ENCODE measurements at places on chromosomes 7 and 10.

DNA sequence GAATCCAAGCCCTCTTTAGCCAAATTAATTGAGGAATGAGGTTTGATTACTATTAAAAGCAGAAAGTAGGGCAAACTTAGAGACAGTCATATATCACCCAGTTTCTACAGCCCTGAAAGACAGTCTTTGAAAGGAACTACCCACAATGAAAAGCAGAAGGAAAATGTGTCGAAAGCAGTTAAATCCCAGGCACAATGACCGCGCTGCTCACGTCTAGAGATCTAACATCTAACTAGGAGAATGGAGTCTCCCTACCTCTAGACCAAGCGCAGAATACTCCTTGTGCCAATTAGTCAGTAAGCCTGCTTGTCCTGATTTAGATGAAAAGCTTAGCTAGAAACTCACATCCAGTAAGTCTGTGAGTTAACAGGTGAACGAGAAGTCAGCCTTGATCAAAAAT lies 350.0 kb downstream of the FGFR2 start:
- DNase-seq, result no peak

- DNase-seq, result no peak
Observed at GRCh38 chr10:35420044-35420443, 83.7 kb downstream of the CCNY start.

DNA sequence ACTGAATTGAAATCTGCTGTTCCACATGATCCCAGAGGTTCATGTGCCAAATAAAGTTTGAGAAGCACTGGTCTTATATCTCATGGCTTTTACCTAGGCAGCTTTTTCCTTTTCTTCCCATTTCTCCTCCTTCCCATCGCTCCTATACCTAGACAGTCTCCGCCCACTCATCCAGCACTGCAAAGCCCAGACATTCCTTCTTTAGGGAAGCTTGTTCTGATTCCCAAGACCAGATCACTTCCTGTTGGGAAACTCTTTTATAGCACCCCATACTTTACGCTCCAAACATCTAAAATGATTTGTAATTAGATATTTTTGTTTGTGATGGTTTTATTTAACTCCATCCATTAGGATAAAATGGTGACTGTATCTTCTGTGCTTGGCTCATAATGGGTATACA lies 75.9 kb downstream of the BMPER start:
- no peak for DNase-seq

DNA sequence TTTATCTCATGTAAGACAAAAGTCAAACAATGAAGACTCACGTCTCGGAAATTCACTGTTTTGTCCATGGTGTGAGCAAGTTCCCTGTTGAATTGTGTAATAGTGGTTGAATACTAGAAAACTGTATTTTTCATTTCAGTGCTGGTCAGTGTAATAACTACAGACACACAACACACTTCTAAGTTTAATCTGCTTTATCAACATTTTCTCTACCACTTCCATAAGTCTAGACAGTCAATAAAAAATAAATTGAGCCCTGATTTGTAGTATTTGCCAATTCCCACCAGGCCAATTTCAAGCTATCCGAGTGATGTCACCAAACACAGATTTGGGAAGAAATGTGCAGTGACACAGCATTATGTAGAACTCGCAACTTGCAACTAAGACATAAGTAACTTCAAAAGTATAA lies 81.9 kb downstream of the GPR141 start:
- no peak for DNase-seq

DNA sequence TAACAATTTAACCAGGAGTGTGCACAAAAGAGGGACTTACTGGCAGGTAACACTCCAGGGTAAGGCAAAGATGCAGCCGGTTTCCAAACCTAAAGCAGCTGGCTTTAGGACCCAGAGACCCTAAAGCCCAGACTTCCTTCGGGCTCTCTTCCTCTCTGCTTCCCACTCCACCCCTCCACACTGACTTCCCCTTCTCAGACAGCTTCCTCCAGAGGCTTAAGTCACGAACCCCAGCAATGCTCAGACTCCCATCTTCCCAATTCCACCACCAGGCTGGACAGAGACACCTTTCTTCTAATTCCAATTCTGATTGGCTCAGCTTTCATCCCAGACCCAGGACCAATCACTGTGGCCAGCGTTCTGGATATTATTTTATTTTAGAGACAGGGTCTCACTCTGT lies 24.8 kb downstream of the STYXL1 start:
- no peak for DNase-seq

GRCh38 chr10:110460111-110460809 lies 37.4 kb upstream of the DUSP5 start:
- DNase-seq, result no peak

DNA sequence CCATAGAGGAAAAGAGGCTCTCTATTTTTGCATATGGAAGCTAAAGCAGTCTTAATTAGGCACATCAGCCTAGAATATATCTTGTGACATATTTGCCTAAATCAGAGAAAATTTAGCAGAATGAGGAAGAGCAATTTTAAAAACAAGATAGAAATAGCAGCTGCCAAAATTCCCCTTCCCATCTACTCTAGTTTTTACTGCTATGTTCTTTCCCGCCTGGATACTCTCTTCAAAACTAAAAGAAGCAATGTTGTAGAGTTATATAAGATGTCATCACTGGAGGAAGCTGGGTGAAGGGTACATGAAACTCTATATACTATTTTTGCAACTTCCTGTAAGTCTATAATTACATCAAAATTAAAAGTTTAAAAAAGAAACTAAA lies 87.0 kb downstream of the ARMH3 start:
- no peak for DNase-seq

DNA sequence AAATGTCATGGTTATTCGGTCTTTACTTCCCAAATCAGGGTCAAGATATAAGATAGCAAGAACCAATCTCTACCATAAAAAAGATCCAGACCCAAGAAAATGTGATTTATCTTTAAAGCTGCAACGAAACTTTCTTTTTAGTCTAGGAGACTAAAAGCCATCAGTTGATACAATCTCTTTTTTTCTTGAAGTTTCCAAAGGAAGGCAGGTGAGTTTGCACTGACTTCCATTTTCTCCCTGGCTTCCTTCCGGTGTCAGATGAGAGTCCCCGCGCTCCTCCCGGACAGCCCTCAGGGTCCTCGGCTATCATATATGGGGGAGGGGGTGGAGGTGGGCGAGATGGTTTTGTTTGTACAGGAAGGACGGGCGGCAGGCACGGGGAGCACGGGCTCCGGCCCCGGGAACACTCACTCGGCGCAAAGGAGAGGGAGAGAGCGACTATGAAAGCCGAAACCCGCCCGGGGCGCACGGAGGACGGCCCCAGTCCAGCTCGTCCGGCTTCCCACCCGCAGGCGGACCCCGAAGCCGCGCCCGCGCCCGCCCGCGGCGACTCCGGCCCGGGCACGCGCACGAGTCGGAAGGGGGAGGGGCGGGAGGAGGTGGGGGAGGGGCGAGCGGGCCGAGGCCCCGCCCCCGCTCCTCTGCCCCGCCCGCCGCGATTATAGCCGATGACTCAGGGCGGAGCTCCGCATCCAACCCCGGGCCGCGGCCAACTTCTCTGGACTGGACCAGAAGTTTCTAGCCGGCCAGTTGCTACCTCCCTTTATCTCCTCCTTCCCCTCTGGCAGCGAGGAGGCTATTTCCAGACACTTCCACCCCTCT lies at the start of gene BAG3:
TSS of gene BAG3 (plus strand) at position 689 of the 822 bp plus-strand sequence. CDS start 296 bp downstream, outside the sequence.
- peak; percentile 88 for DNase-seq

- peak; percentile 38 for DNase-seq
Observed at GRCh38 chr7:50119815-50120637, 27.0 kb upstream of the ZPBP start.

DNA sequence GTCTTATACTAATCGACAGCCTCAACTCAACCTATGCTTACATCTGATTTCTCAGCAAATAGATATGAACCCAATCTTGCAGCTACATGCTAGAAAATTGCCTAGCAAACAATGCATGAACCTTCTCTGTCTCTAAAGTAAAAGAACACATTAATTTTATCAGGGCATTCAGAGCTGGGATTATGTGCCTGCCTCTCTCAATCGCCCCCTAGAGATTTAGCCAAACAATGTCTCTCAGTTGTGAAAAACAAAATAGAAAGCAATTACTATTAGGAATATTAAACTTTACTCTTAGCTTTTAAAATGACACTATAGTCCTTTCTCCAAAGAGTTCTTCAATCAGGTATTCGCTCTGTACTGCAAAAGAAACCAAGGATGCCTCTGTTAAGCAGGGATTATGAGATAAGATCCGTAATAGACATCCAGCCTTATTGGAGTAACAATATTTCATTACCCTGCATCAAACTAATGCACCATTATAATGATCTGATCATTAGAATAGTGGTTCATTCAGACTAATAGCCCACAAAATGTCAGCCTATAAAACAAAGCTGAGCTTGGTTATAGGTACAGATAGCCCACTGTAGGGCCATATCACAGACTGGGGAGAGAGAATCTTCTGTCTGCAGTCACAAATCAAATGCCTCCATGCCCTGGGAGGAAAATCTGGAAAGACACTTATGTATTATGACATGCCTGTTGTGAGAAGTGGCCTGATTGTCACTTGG lies 736.9 kb downstream of the PARD3 start:
- no peak for DNase-seq

GRCh38 chr10:19824381-19825342 lies 8.4 kb downstream of the PLXDC2 start:
- peak; percentile 29 for DNase-seq

DNA sequence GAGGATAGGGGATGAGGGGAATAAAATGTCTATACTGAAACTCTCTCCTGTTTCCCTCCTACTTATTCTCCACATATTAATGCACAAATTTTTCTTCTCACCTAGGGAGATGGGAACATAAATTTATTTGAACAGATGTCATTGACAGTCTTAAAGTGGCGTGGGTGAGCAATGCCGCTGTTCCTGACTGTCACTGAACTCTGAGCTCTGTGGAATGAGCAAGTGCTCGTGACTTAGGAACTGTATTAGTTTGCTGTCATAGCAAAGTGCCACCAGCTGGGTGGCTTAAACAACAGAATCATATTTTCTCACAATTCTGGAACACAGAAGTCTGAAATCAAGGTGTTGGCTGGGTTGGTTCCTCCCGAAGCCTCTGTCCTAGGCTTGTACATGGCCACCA lies 29.1 kb downstream of the INPP5F start:
- no peak for DNase-seq

DNA sequence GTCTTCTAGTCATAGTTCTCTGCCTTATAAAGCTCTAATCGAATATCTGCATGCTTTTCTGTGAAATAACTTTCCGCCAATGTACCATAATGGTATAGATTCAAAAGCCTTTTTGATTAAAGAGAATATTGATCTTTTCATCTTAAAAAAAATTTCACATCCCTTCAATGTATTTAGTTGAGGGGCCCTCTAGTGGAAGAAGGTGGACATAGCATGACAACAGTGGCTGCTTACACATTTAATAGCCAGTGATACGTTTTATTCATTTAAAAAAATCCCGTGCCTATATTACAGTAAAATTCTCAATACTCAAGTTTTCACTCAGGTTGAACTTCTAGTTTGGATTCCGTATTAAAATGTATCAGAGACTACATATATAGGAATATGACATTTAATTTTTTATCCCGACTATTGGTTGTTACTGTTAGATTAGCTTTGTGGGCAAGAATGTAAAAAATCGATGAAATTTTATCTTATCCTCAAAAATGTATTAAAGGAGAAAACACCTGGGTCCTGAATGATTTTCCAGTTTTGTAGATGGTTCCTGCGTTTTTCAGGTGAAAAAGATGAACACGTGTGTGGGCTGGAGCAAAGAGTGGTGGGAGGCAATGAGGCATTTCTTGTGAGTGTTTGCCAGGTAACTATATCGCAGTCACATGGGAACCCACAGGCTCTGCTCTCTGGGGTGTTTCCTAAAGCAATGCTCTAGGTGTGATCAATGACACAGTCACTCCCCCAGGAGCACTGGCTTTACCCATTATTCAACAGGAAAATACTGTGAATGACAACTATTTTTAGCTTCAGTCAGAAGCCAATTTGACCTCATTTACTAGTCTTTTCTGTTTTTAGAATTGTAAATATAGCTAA lies 24.1 kb upstream of the PNLIP start:
- peak; percentile 55 for DNase-seq

- DNase-seq, result no peak
Observed at GRCh38 chr7:94222516-94222915, 172.2 kb upstream of the COL1A2 start.

GRCh38 chr7:27547401-27547800 lies 115.3 kb downstream of the HIBADH start:
- no peak for DNase-seq

DNA sequence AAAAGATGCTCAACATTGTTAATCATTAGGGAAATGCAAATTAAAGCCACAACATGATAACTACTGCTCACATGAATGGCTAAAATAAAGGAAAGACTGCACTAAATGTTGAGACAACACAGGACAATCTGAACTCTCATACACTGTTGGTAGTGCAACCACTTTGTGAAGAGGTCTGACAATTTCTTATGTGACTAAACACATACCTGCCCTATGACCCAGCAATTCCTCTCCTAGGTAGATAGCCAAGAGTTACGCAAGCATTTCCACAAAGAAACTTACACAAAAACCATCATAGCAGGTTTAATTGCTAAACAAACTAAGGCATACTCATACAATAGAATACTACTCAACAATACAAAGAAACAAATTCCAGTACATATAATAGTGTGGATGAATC lies 41.8 kb upstream of the HERPUD2 start:
- no peak for DNase-seq

DNA sequence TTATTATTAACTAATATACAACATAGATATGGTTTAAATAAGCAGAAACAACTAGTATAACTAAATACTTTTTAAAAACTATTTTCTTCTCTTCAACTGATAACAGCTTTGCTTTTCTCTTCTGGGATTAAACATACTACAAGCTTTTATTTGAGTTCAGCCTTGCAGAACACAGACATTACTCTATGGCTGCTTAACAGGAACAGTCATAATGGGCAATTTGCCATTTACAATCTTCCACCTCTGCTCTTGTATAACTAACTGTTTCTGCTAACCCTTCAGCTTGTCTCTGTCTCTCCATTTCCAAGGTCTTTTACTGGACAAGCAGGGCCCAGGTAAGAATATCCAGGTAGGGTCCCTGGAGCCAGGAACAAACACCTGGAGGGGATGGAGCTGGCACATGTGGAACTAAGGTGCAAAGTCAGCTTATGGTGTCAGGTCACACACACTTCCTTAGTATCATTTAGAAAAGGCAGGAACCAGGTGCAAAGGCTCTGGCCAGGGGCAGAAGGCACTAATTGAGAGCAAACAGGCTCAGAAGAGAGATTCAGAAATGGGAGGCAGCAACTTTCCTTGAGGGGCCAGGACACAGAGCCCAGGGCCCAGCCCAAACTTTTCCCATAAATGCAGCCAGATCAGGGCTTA lies 93.1 kb downstream of the STRA8 start:
- no peak for DNase-seq

- DNase-seq, result no peak
Observed at GRCh38 chr10:132645247-132645530, 107.6 kb downstream of the INPP5A start.

GRCh38 chr10:102163342-102163989 lies 11.3 kb downstream of the NOLC1 start:
- no peak for DNase-seq

DNA sequence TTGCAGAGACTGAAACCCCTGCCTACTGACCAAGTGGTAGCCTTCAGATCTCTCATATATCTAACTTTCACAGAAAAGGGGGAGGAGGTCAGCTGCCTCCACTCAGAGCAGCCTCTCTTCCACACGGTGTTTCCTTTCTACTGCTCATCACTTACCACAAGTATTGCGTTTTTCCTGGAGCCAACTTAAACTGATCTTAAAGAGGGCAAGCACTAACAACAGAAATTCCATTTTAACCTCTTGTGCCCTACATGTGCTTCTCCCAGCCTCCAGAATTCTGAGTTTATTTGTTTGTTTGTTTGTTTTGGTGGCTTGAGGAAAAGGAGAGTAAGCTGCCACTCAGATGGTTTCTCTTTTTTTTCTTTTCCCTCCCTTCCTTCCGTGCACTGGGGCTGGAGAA lies 19.1 kb downstream of the SKIDA1 start:
- DNase-seq, result peak; percentile 32
